ENCODE measurements at places on chromosomes 1 and 21.
A peak's percentile ranks its signal among the peaks of the same experiment; 100 is the strongest.

- no peaks in the 10 kb centered on the region for H3K4me1 ChIP-seq
- no peaks in the 10 kb centered on the region for H3K36me3 ChIP-seq
- H3K4me3 ChIP-seq, result no peak overlapping the region
- no peak for DNase-seq
- H3K27me3 ChIP-seq, result peaks cover 1% of the 10 kb centered on the region
These were observed 4.2 kb downstream of the HIVEP3 start for GRCh38 chr1:41914516-41914915.

GRCh38 chr1:100349246-100349645, 3.1 kb upstream of the CDC14A start:
- H3K36me3 ChIP-seq, result no peaks in the 10 kb centered on the region
- peaks cover 28% of the 10 kb centered on the region for H3K4me1 ChIP-seq
- no peaks in the 10 kb centered on the region for H3K27me3 ChIP-seq
- DNase-seq, result no peak
- no peak overlapping the region for H3K4me3 ChIP-seq
- no peak overlapping the region for H3K27ac ChIP-seq

DNA sequence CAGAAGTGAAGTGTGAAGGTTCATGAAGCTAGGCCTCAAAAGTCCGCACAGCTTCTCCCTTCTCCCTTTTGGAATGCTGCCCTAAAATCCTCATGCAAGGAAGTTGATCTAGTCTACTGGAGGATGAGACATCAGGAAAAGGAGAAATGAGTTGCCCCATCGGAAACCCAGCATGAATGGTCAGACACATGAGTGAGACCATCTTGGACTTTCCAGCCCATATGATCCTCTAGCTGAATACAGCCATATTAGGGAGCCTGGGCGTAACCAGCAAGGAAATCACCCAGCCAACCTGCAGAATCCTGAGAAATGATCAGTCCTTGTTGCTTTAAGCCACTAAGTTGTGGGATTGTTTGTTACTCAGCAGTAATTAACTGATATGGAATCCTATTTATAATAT, 12.5 kb downstream of the DBT start:
- H3K4me3 ChIP-seq, result no peak overlapping the region
- peaks cover 1% of the 10 kb centered on the region for H3K27me3 ChIP-seq
- H3K27ac ChIP-seq, result no peak overlapping the region
- no peak for DNase-seq

DNA sequence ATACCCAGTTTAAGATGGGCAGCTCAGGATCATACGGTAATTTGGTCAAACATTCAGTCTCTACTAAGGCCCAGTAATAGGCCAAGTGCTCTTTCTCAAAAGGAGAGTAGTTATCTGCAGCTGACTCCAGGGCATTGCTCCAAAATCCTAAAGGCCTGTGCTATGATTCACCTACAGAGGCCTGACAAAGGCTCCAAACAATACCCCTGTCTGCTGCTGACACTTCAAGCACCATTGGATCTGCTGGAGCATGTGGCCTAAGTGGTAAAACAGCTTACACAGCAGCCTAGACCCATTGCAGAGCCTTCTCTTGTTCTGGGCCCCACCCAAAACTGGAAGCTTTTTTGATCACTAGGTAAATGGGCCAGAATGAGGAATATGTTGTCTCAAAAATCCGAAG, 22.8 kb downstream of the SLAMF7 start:
- H3K27me3 ChIP-seq, result no peaks in the 10 kb centered on the region
- H3K4me3 ChIP-seq, result no peak overlapping the region
- no peaks in the 10 kb centered on the region for H3K4me1 ChIP-seq
- no peaks in the 10 kb centered on the region for H3K36me3 ChIP-seq
- no peak for DNase-seq

GRCh38 chr1:46647611-46648010, 20.6 kb downstream of the ATPAF1 start:
- no peak overlapping the region for H3K27ac ChIP-seq
- H3K4me3 ChIP-seq, result no peak overlapping the region
- H3K36me3 ChIP-seq, result peaks cover 3% of the 10 kb centered on the region
- DNase-seq, result no peak
- peaks cover 13% of the 10 kb centered on the region for H3K4me1 ChIP-seq

DNA sequence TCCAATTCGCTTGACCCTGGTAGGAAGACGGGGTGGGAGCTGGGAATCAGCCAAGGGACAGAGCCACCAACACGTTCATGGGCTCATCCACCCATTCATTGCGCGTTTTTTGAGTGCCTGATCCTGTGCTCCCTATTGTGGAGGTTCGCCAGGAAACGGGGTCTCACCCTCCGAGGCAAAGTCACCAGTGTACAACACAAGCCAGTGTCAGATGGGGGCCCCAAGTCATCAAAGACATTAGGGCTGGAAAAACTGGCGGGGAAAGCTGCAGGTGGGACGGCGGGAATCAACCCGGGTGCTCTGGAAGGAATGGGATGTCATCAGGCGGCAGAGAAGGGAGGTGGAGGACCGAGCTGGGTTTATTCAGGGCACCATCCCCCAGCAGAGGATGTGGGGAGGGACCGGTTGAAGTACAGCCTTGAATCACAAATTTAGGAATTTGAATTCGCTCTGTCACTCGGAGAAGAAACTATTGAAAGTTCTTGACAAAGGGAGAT, 667 bp upstream of the NID1 start:
- H3K4me1 ChIP-seq, result peaks cover 62% of the 10 kb centered on the region
- no peaks in the 10 kb centered on the region for H3K27me3 ChIP-seq
- no peak for DNase-seq
- H3K4me3 ChIP-seq, result peak overlapping the region; percentile 81
- peak overlapping the region; percentile 95 for H3K27ac ChIP-seq

DNA sequence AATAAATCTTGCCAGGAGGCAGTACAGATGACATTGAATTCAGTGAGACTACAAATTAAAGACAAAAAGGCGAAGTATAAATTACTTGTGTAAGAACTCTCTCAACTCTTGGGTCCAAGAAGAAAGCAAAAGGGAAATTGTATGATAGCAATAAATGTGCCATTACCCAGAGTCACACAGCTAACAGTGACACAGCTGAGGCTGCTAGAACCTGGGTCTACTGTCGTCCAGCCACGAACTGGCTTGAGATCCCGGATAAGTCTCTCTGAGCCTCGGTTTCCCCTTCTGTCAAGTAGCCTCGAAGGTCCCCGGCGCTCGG, 362 bp upstream of the ROR1 start:
- peaks cover 40% of the 10 kb centered on the region for H3K4me1 ChIP-seq
- peaks cover 22% of the 10 kb centered on the region for H3K27me3 ChIP-seq
- H3K4me3 ChIP-seq, result peak overlapping the region; percentile 80
- H3K27ac ChIP-seq, result no peak overlapping the region

DNA sequence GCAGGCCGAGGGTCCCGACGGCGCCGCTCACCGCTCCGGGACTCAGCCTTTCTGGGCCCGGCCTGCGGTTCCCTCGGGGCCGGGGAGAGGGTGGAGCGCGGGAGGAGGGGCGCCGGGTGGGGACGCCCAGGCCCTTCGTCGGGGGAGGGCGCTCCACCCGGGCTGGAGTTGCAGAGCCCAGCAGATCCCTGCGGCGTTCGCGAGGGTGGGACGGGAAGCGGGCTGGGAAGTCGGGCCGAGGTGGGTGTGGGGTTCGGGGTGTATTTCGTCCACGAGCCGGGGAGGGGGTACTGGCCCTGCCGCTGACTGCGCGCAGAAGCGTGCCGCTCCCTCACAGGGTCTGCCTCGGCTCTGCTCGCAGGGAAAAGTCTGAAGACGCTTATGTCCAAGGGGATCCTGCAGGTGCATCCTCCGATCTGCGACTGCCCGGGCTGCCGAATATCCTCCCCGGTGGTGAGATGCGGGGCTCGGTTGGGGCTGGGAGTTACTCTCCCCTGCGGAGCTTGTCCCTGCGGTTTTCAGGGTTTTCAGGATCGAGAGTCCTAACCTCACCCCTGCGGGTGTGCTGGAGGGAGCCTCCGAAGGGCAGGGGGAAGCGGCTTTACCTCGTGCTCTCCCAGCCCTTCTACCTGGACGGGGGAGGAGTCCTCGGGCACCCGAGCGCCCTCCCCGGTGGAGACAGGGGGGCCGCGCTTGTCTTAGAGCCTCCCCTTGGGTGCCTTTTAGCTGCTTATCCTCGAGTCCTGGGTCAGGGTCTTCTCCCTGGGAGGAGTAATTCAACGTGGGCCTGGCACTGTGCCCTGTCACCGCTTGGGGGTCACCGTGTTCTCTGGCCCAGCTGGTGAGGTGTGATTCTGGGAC, 2.1 kb downstream of the SAMD11 start:
- peaks cover 85% of the 10 kb centered on the region for H3K27me3 ChIP-seq
- H3K4me1 ChIP-seq, result peaks cover 17% of the 10 kb centered on the region
- H3K4me3 ChIP-seq, result peak overlapping the region; percentile 62

GRCh38 chr1:183267646-183268431, 81.8 kb downstream of the LAMC2 start:
- peaks cover 6% of the 10 kb centered on the region for H3K4me1 ChIP-seq
- peaks cover 19% of the 10 kb centered on the region for H3K27me3 ChIP-seq

DNA sequence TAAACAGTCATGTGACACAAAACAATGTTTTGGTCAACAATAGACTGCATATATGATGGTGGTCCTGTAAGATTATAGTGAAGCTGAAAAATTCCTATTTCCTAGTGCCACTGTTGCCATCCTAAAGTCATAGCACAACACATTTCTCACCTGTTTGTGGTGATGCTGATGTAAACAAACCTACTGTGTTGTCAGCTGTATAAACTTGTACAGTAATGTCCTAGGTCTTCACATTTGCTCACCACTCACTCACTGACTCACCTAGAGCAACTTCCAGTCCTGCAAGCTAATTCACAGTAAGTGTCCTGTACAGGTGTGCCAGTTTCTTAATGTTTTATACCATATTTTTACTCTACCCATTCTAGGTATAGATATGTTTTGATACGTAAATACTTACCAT, 326.1 kb upstream of the USP24 start:
- peaks cover 6% of the 10 kb centered on the region for H3K4me1 ChIP-seq
- H3K36me3 ChIP-seq, result no peaks in the 10 kb centered on the region
- no peak overlapping the region for H3K4me3 ChIP-seq
- H3K27me3 ChIP-seq, result no peaks in the 10 kb centered on the region

GRCh38 chr1:234476172-234476571, 2.8 kb downstream of the TARBP1 start:
- no peak overlapping the region for H3K4me3 ChIP-seq
- H3K4me1 ChIP-seq, result peaks cover 58% of the 10 kb centered on the region
- H3K36me3 ChIP-seq, result no peaks in the 10 kb centered on the region

- H3K27me3 ChIP-seq, result peaks cover 1% of the 10 kb centered on the region
- no peak overlapping the region for H3K27ac ChIP-seq
- no peaks in the 10 kb centered on the region for H3K4me1 ChIP-seq
These were observed 369.0 kb downstream of the MATN1 start for GRCh38 chr1:30354410-30354809.

DNA sequence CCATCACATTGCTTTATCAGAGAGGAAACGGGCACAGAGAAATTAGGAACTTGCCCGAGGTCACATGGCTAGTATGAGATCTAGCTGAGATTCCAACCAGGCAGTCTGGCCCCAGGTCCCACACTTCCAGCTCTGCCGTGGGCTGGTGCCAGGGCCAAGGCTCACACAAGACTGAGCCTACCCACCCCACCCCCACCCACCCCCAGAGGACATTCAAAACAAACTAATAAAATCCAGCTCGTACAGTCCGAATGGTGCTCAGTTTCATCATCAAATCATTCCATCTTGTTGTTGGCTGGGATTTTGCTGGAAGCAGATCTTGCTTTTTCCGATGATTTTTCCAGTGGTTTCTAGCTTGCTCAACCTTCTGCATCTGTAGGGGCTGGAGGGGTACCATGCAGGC, 27.9 kb downstream of the MATN1 start:
- H3K27me3 ChIP-seq, result peaks cover 5% of the 10 kb centered on the region
- no peak for DNase-seq
- H3K4me1 ChIP-seq, result no peaks in the 10 kb centered on the region
- H3K27ac ChIP-seq, result no peak overlapping the region

- H3K4me1 ChIP-seq, result peaks cover 43% of the 10 kb centered on the region
- DNase-seq, result no peak
- H3K27ac ChIP-seq, result peak overlapping the region; percentile 63
- H3K27me3 ChIP-seq, result no peaks in the 10 kb centered on the region
- no peak overlapping the region for H3K4me3 ChIP-seq
These were observed 32.9 kb downstream of the JAK1 start for GRCh38 chr1:64933296-64934070.

DNA sequence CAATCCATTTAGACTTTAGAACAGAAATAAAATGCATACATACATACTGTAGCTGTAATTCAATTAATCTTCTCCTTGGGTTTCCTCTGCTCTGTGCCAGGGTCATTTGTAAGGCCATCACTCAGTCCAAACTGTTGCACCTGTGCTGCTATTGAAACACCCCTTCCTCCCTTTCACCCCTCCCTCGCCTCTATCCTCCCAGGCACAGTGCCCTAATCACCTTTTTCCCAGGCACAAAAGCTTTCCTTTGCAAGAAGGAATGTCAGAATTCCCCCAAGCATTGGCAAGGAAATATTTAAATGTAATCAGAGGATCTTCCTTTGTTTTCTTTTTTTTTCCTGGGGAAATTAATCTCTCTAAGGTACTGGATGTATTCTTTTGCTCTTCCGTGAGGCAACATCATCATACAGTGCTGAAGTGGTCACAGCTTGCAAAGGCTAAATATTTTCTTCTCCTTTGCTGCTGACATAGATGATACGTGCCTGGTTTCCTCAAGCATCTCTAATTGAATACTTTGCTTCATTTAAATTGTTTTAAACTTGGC, 339.3 kb upstream of the NR5A2 start:
- DNase-seq, result no peak
- H3K36me3 ChIP-seq, result no peaks in the 10 kb centered on the region
- no peaks in the 10 kb centered on the region for H3K27me3 ChIP-seq
- H3K27ac ChIP-seq, result no peak overlapping the region
- no peaks in the 10 kb centered on the region for H3K4me1 ChIP-seq
- H3K4me3 ChIP-seq, result no peak overlapping the region

- no peaks in the 10 kb centered on the region for H3K27me3 ChIP-seq
- DNase-seq, result peak; percentile 89
- peaks cover 13% of the 10 kb centered on the region for H3K36me3 ChIP-seq
- H3K27ac ChIP-seq, result peak overlapping the region; percentile 30
- peaks cover 22% of the 10 kb centered on the region for H3K4me1 ChIP-seq
- H3K4me3 ChIP-seq, result no peak overlapping the region
These were observed 126.4 kb downstream of the VPS13D start for GRCh38 chr1:12356004-12356890.

- no peaks in the 10 kb centered on the region for H3K36me3 ChIP-seq
- no peak for DNase-seq
- peaks cover 3% of the 10 kb centered on the region for H3K27me3 ChIP-seq
These were observed 730.9 kb downstream of the PTPRU start for GRCh38 chr1:29967261-29967660.

DNA sequence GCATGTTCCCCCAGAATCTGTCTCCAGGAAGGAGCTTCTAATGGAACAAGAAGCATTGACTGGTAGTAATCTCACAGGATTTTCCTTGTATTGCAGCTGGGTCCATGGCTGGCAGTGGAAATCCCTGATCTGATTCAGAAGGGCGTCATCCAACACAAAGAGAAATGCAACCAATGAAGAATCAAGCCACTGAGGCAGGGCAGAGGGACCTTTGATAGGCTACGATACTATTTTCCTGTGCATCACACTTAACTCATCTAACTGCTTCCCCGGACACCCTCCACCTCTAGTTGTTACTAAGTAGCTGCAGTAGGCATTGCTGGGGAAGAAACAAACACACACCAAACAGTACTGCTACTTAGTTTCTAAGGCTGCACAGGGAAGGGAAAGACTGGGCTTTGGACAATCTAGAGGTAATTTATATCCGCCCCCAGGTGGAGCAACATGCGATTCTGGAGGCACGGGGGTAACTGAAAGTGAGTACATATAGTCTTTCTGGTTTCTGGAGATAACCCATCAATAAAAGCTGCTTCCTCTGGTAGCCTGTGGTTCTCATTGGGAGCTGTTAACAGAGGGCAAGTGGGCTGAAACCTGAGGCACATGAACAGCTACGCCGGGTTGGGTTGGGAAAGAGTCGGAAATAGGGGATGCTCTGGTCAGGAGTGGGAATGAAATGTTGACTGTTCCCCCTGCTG, 837 bp upstream of the USP21 start:
- H3K27me3 ChIP-seq, result no peaks in the 10 kb centered on the region
- peaks cover 45% of the 10 kb centered on the region for H3K4me1 ChIP-seq
- no peak for DNase-seq
- peak overlapping the region; percentile 64 for H3K27ac ChIP-seq
- H3K36me3 ChIP-seq, result peaks cover 10% of the 10 kb centered on the region
